A549 treated with ZK216348 at 1 μM for 4 hours (cell line): ENCODE measurements at places on chromosomes 4 and X. TPM values are rescaled to one million over a fixed set of nuclear protein-coding genes. Genes with fewer than 3 reads are reported as not detected.

Gene BGN
- total RNA-seq = 0.12 to 0.26 TPM (median 0.18 TPM) in 4 of 5 replicates, not detected in the other

Gene TCEAL5
- total RNA-seq = not detected in 5 replicates

Gene POU4F2
- not detected in 5 replicates for total RNA-seq

Gene FREM3
- total RNA-seq = not detected in 5 replicates

Gene WAS
- total RNA-seq = 0.13 to 0.52 TPM (median 0.19 TPM) in 4 of 5 replicates, not detected in the other

Gene ADH4
- total RNA-seq = not detected in 5 replicates

Gene VGLL1
- not detected in 5 replicates for total RNA-seq

Gene BEND4
- not detected in 5 replicates for total RNA-seq

Gene DUSP21
- total RNA-seq = not detected in 5 replicates

Gene CFI
- 0.48 to 0.85 TPM (median 0.75 TPM) in 5 replicates for total RNA-seq

Gene PPARGC1A
- total RNA-seq = 0.05 to 0.11 TPM in 2 of 5 replicates, not detected in the others

Gene GABRA4
- total RNA-seq = not detected in 5 replicates

Gene HHIP
- total RNA-seq = 0.72 to 1.6 TPM (median 1.3 TPM) in 5 replicates

Gene SSX2B
- not detected in 5 replicates for total RNA-seq

Gene SPINK2
- total RNA-seq = 0.37 TPM in 1 of 5 replicates, not detected in the others

Gene HERC5
- total RNA-seq = 3.6 to 4.6 TPM (median 4.1 TPM) in 5 replicates

Gene BTK
- 0.06 to 0.60 TPM (median 0.20 TPM) in 4 of 5 replicates, not detected in the other for total RNA-seq

Gene RHOXF2B
- total RNA-seq = not detected in 5 replicates

Gene ADAMTS3
- total RNA-seq = not detected in 5 replicates

Gene ETFDH
- 5.3 to 6.1 TPM (median 5.5 TPM) in 5 replicates for total RNA-seq

Gene MAOB
- 0.09 to 0.20 TPM (median 0.14 TPM) in 3 of 5 replicates, not detected in the others for total RNA-seq

Gene DOK7
- total RNA-seq = 0.12 to 0.85 TPM (median 0.41 TPM) in 5 replicates

Gene PWWP3B
- total RNA-seq = not detected in 5 replicates

Gene MBTPS2
- total RNA-seq = 15.4 to 30.1 TPM (median 23.9 TPM) in 5 replicates

Gene ALPK1
- total RNA-seq = 1.5 to 2.4 TPM (median 1.9 TPM) in 5 replicates

Gene UGT2A1
- not detected in 5 replicates for total RNA-seq

Gene GNRHR
- total RNA-seq = not detected in 5 replicates

Gene SPANXB1
- 2.2 to 3.1 TPM (median 2.3 TPM) in 5 replicates for total RNA-seq

Gene SHROOM3
- 6.8 to 13.9 TPM (median 11.1 TPM) in 5 replicates for total RNA-seq

Gene MAGEE1
- total RNA-seq = 3.3 to 4.6 TPM (median 4.4 TPM) in 5 replicates

Gene PABPC1L2A
- not detected in 5 replicates for total RNA-seq

Gene NDNF
- not detected in 5 replicates for total RNA-seq

Gene TRIM2
- total RNA-seq = 0.30 to 0.91 TPM (median 0.78 TPM) in 5 replicates

Gene SH3D19
- total RNA-seq = 19.4 to 25.8 TPM (median 24.6 TPM) in 5 replicates

Gene PABPC5
- total RNA-seq = not detected in 5 replicates

Gene NPY5R
- not detected in 5 replicates for total RNA-seq

Gene FAM90A26
- not detected in 5 replicates for total RNA-seq

Gene ZCCHC18
- 0.29 to 0.51 TPM in 2 of 5 replicates, not detected in the others for total RNA-seq

Gene TLR10
- 0.06 TPM in 1 of 5 replicates, not detected in the others for total RNA-seq

Gene COL25A1
- total RNA-seq = not detected in 5 replicates

Gene SERPINA7
- total RNA-seq = not detected in 5 replicates

Gene SULT1E1
- total RNA-seq = not detected in 5 replicates

Gene XK
- 0.31 to 0.56 TPM (median 0.37 TPM) in 5 replicates for total RNA-seq

Gene LRCH2
- total RNA-seq = 0.04 TPM in 1 of 5 replicates, not detected in the others

Gene EIF1AX
- 72.4 to 138 TPM (median 97.7 TPM) in 5 replicates for total RNA-seq

Gene TMEM156
- 15.7 to 27.8 TPM (median 18.8 TPM) in 5 replicates for total RNA-seq

Gene TCEAL7
- total RNA-seq = not detected in 5 replicates

Gene DCX
- total RNA-seq = not detected in 5 replicates
